Thymus (tissue), 14 donors: ENCODE measurements at places on chromosomes 7 and 10. TPM values are rescaled to one million over a fixed set of nuclear protein-coding genes. Genes with fewer than 3 reads are reported as not detected.

ASB10 gene
- not detected for total RNA-seq

GRCh38 chr7:17626235-17626634 lies 314.1 kb downstream of the SNX13 start:
- H3K27me3 ChIP-seq: no peaks in the 10 kb centered on the region
- H3K27ac ChIP-seq: no peak overlapping the region
- H3K36me3 ChIP-seq: no peaks in the 10 kb centered on the region
- DNase-seq: no peak
- H3K4me3 ChIP-seq: no peak overlapping the region
- H3K4me1 ChIP-seq: no peaks in the 10 kb centered on the region

DNA sequence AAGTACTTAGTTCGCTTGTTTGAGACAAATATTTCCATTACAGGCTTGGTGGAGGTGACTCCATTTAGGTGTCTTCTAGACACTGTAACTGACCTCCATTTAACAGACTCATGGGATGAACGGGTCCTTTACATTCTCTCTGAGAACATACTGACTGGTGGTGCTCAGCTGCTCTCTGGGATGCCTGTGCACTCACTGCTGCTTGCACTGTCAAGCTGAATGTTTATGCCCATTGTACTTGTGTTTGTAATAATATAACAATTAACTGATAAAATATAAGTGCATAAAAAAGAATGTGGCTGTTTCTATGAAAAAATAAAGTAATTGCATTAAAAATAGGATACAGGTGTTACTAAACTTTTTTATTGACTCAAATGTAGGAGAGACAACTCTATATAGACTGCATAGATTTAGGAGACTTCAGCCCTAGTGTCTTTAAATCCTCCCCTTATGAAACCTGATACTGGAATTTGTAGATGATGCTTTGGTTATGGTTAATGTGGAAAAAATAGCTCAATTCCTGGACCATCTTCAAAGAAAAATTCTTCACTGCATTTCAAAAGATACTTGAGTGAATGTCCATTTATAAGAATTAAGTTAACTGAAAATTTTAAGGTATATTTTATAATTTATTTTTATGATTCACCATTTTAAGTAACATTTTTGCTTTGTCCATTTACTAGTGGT lies 85.4 kb downstream of the CDK14 start:
- H3K27ac ChIP-seq: no peak overlapping the region
- no peaks in the 10 kb centered on the region for H3K27me3 ChIP-seq
- H3K4me1 ChIP-seq: no peaks in the 10 kb centered on the region
- H3K36me3 ChIP-seq: no peaks in the 10 kb centered on the region
- DNase-seq: no peak

GRCh38 chr10:12902135-12902572 lies 99.4 kb downstream of the CCDC3 start:
- H3K36me3 ChIP-seq: no peaks in the 10 kb centered on the region
- H3K4me1 ChIP-seq: no peaks in the 10 kb centered on the region
- DNase-seq: peak; percentile 40
- H3K4me3 ChIP-seq: no peak overlapping the region
- no peaks in the 10 kb centered on the region for H3K27me3 ChIP-seq
- no peak overlapping the region for H3K27ac ChIP-seq

GRCh38 chr10:101028446-101029337 lies 2.2 kb downstream of the PDZD7 start:
- no peak overlapping the region for H3K4me3 ChIP-seq
- no peaks in the 10 kb centered on the region for H3K36me3 ChIP-seq
- DNase-seq: no peak
- H3K27me3 ChIP-seq: peaks cover 8% of the 10 kb centered on the region
- H3K27ac ChIP-seq: no peak overlapping the region

- H3K27me3 ChIP-seq: no peaks in the 10 kb centered on the region
- no peaks in the 10 kb centered on the region for H3K36me3 ChIP-seq
- H3K4me1 ChIP-seq: no peaks in the 10 kb centered on the region
- H3K27ac ChIP-seq: no peak overlapping the region
These were observed 205.3 kb downstream of the CHRM2 start for GRCh38 chr7:137073571-137074325.

- no peak for DNase-seq
- H3K27me3 ChIP-seq: no peaks in the 10 kb centered on the region
- no peak overlapping the region for H3K4me3 ChIP-seq
These were observed 155.8 kb downstream of the OAT start for GRCh38 chr10:124262971-124263370.

HMX2 gene
- total RNA-seq: 0.05 TPM

DNA sequence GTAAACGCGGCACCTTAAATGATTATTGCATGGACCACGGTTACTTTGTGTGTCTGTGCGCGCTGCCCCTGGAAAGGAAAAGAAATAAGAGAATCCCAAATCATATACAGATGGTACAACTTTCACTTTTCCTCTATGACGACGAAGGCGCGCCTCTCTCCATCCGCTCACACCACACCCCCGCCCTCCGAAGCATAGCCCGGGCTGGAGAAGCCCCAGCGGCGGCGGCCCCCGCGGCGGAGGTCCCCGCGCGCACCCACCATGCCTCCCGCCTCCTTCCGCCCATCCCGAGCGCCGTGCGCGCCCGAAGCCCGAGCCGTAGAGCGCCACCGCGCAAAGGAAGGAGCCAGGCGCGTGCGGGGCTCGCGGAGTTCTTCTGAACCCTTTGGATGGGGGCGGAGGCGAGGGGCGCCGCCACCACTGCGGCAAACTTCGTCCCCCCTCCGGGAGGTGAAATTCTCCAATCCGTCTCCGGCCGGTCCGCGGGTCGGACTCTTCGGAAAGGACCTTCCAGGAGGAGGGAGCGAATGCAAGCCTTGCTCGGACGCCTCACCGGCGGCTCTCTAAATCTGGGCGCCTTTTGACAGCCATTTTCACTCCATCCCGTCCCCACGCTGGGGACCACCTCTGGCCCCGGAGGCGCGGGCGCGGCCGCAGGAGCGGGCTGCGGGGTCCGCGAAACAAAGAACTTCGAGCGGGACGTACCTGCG lies 588 bp downstream of the GLI3 start:
- peak overlapping the region; percentile 69 for H3K27ac ChIP-seq
- peaks cover 5% of the 10 kb centered on the region for H3K4me1 ChIP-seq
- H3K36me3 ChIP-seq: no peaks in the 10 kb centered on the region
- no peak for DNase-seq

GRCh38 chr10:1687190-1687589 lies 50.1 kb downstream of the ADARB2 start:
- H3K4me1 ChIP-seq: no peaks in the 10 kb centered on the region
- H3K4me3 ChIP-seq: no peak overlapping the region
- no peak for DNase-seq
- no peak overlapping the region for H3K27ac ChIP-seq
- H3K36me3 ChIP-seq: no peaks in the 10 kb centered on the region

MYPN gene
- 0.19 TPM for total RNA-seq

- no peaks in the 10 kb centered on the region for H3K36me3 ChIP-seq
- no peak overlapping the region for H3K27ac ChIP-seq
- no peaks in the 10 kb centered on the region for H3K4me1 ChIP-seq
- H3K27me3 ChIP-seq: no peaks in the 10 kb centered on the region
- H3K4me3 ChIP-seq: no peak overlapping the region
- DNase-seq: no peak
These were observed 97.1 kb upstream of the ARID5B start for GRCh38 chr10:61804414-61804813.

DNA sequence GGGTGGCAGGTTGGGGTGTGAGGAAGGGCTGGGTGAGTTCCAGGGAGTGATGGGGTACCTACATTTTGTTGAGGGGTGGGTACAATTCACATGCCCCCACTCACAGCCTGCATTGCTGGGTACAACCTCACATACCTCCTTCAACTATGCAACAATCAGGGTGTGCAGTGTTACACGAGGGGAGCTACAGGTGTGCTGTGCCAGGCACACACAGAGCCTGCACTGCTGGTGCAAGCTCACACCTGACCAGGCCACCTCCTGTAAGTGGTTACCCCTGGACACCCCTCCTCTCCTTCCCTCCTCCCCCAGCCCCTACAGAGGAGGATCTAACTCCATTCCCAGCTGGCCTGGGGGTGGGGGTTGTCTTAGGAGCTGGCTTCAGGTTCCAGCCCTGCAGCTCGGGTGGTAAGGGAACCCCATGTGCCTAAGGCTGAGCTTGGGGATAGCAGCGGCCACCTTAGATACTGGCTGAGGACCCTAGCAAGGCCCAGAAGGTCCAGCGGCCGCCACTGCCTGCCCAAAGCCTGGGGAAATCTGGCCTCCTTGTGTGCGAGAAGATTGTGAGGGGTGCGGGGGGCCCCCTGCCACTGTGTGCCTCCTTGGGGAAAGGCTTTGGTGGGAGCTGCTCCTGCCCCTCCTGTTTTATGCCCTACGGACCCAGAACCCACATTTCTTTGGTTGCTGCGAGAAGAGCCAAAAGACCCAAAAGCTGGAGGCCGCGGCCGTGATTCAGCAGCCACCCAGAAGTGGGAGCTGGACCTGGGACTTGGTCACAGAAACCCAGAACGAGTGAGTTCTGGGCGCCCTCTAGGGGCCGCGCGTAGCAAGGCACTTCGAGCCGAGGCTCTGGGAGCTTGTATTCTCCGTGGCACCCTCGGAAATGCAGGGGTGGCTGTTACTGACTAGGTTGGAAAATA lies 10.8 kb downstream of the TLX1 start:
- no peak overlapping the region for H3K4me3 ChIP-seq
- H3K4me1 ChIP-seq: no peaks in the 10 kb centered on the region
- no peaks in the 10 kb centered on the region for H3K36me3 ChIP-seq

- H3K4me3 ChIP-seq: no peak overlapping the region
- peaks cover 15% of the 10 kb centered on the region for H3K4me1 ChIP-seq
- H3K27ac ChIP-seq: peak overlapping the region; percentile 73
These were observed 41.9 kb upstream of the MBL2 start for GRCh38 chr10:52814506-52814905.

DNA sequence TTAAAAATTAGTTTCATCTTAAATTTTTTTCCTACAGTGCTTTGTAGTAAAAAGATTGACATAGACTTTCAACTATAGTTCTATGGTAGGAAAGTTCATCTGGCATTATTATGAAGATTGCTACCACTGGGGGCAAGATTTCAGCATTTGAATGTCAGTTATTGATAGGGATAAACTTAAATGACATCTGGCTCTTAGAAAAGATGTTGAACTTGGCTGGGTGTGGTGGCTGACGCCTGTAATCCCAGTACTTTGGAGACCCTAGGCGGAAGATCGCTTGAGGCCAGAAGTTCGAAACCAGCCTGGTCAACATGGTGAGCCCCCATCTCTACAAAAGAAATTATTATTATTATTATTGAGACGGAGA lies 1.4 kb upstream of the TRA2A start:
- no peak overlapping the region for H3K4me3 ChIP-seq
- no peak for DNase-seq
- no peaks in the 10 kb centered on the region for H3K27me3 ChIP-seq
- peaks cover 9% of the 10 kb centered on the region for H3K36me3 ChIP-seq

CALHM3 gene
- total RNA-seq: 0.09 TPM

GRCh38 chr10:110794808-110795207 lies 76.9 kb upstream of the PDCD4 start:
- H3K27me3 ChIP-seq: no peaks in the 10 kb centered on the region
- H3K4me3 ChIP-seq: no peak overlapping the region
- no peak overlapping the region for H3K27ac ChIP-seq
- no peaks in the 10 kb centered on the region for H3K4me1 ChIP-seq

DNA sequence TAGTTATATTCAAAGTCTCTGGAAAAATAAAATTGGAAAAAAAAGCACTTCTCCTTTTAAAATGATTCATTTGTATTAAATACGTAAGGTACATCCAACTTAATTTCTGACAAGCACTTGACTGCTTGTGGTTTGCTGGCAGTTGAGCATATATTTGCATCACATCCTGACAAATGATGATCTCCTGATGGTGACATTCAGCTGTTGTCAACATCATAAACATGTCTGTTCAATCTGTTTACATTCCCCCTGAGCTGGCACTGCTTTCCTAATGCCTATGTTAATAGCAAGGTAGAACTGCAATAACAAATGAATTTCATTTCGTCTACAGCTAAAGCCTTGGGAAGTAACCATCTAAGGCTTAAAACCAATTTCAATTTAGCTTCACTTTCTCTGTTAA lies 24.4 kb downstream of the TSPAN12 start:
- H3K4me1 ChIP-seq: no peaks in the 10 kb centered on the region
- no peak overlapping the region for H3K27ac ChIP-seq
- H3K4me3 ChIP-seq: no peak overlapping the region
- no peaks in the 10 kb centered on the region for H3K36me3 ChIP-seq

DNA sequence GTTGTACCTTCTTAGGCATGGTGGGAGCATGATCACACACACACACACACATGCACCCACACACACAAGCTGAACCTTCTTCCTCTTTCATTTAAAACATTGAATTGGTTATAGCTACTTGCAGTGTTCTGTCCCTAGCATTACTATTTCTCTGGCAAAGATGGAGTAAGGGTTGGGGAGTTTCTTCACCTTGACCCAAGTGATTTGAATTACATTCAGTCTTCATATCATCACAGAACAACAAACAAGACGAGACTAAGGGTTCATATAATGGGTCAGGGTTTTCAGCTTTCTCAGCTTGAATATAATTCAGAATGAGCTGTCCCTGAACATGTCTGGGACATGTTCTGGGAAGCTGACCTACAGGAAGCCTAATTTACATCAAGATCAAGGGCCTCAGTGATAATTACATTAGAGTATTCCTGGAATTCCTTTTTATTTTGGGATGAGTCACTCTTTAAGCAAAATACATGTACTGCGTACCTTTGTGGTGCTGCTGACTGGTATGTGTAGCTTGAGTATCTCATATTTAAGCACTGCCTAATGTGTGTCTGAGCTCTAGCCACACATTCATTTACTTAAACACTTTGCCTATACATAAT lies 213.5 kb upstream of the TMEM229A start:
- H3K4me1 ChIP-seq: no peaks in the 10 kb centered on the region
- no peak overlapping the region for H3K4me3 ChIP-seq
- H3K36me3 ChIP-seq: no peaks in the 10 kb centered on the region
- DNase-seq: no peak
- no peaks in the 10 kb centered on the region for H3K27me3 ChIP-seq
- no peak overlapping the region for H3K27ac ChIP-seq

AOC1 gene
- total RNA-seq: 1.3 TPM

GRCh38 chr7:151447312-151447711 lies 7.4 kb upstream of the CRYGN start:
- DNase-seq: no peak
- peaks cover 12% of the 10 kb centered on the region for H3K27me3 ChIP-seq
- peaks cover 5% of the 10 kb centered on the region for H3K4me1 ChIP-seq
- no peak overlapping the region for H3K4me3 ChIP-seq

NXPH1 gene
- total RNA-seq: 0.05 TPM

SEMA3A gene
- 1.0 TPM for total RNA-seq
